ENCODE measurements at places on chromosomes 3 and 15.

- no peak for DNase-seq
These were observed 487.5 kb upstream of the WNT5A start for GRCh38 chr3:55974421-55975165.

DNA sequence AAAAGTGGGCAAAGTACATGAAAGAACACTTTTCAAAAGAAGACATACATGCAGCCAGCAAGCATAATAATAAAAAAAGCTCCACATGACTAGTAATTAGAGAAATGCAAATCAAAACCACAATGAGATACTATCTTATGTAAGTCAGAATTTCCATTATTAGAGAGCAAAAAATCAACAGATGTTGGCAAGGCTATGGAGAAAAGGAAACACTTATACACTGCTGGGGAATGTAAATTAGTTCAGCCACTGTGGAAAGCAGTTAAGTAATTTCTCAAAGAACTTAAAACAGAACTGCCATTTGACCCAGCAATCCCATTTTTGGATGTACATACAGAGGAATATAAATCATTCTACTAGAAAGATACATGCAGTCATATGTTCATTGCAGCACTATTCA, 360.7 kb downstream of the NSUN3 start:
- no peak for DNase-seq

GRCh38 chr3:187456250-187456649, 88.1 kb downstream of the RTP4 start:
- no peak for DNase-seq

DNA sequence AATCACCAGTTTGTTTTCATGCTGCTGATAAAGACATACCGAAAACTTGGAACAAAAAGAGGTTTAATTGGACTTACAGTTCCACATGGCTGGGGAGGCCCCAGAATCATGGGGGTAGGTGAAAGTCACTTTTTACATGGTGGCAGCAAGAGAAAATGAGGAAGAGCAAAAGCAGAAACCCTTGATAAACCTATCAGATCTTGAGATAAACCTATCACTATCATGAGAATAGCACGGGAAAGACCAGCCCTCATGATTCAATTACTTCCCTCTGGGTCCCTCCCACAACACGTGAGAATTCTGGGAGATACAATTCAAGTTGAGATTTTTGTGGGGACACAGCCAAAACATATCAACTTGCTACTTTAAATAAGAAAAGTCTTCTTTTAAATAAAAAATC, 28.9 kb downstream of the CD200R1L start:
- no peak for DNase-seq

DNA sequence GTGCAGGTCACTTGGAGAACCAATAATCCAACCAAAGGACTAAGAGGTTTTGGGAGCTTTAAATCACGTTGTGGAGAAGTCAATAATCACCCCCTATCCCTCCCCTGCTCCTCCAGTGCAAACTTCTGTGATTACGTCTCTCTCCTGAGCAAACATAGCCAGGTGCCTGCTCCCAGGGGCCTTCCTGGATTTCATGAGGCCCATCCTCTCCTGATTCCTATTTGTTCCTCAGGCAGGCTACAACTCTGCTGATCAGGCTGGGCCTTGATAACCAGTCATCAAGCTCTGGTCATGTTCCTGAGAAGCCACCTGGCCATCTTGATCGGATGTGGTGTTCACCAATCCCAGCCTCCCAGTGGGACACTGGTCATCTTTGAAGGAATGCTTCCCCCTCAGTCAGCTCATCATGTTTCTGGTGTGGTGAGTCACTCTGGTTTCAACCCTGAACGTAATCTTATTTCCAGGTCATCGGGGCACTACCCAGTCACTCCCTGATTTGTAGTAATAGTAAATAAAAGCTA, 2.9 kb upstream of the ZNF710 start:
- no peak for DNase-seq

Measured in H9 (cell line).